ENCODE measurements at places on chromosomes 4 and X. TPM values are rescaled to one million over a fixed set of nuclear protein-coding genes. Genes with fewer than 3 reads are reported as not detected.

TMEM271 gene
- not detected for total RNA-seq

GYG2 gene
- total RNA-seq = 3.8 TPM

NWD2 gene
- not detected for total RNA-seq

- DNase-seq = no peak
Observed at GRCh38 chr4:72971572-72971971, 97.9 kb downstream of the COX18 start.

DNA sequence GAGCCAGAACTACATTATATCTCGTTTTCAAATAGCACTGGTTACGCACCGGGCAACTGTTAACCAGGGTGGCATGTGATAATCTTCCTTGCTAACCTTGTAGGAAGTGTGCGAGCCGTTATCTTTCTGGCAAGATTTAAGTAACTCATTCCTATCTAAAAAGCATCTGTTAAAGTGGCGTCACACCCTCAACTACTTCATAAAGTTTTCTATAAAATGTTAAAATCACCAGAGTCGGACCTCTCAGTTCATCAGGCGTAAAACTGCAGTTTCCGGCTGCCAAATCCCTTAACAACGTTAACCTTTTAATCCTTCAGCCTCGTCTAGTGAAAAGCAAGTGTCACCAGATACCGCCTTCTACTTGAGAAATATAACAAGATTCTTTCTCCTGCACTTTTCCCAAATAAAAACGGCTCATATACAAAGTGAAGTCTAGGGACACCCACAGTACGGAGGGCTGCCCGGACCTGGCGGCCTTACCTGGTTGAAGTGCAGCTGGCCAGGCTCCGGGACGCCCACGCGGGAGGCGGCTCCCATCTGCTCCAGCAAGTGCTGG lies 1.2 kb downstream of the SLC39A8 start:
- DNase-seq = peak; percentile 63

GRCh38 chr4:158621729-158622128 lies 50.0 kb downstream of the C4orf46 start:
- DNase-seq = no peak

DNA sequence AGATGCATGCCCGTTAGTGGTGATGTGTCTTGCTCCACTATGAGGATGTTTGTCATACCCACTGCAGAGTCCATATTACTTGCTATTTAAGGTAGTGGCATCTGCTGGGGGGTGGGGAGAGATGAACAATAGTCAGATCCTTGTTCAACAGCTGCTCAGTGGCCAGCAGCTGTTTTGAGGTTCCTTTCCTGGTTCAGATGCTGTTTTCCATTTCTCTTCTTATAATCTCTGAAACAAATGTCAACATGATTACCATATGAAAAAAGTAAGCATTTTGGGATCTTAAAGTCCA lies 1567.9 kb upstream of the TENM3 start:
- no peak for DNase-seq

GRCh38 chrX:44971674-44972073 lies 98.7 kb downstream of the KDM6A start:
- DNase-seq = peak; percentile 69

DNA sequence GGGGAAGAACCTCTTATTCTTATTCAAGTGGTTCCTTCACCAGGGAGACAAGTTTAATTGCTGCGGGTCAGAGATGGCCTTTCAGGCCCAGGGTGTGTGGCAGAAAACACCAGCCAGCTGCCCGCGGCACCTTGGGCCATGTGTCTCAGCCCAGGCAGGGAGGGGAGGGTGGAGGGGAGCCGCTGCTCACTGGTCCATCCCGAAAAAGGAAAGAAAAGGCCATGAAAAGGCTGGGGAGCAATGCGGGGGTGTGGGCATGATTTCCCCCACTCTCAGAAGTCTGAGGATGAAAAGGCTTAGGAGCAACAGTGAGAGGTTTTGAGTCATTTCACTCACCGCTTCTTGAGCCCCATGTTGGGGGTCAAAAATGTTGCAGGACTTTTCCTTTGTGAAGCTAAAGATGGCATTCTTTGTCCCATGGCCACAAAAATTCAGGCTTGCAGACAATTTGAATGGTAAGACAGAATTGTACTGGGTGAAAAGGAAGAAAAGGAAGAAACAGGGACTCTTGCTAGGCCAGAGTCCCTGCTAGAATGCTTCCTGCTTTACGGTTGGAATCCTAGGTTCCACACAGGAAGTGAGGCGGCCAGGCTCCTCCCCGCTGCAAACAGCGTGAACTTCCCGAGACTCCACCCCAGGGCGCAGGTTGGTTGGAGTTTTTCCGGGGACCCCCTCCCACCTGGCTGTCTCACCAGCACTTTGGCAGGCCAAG lies 17.4 kb upstream of the FAM47E start:
- DNase-seq = peak; percentile 62

DNA sequence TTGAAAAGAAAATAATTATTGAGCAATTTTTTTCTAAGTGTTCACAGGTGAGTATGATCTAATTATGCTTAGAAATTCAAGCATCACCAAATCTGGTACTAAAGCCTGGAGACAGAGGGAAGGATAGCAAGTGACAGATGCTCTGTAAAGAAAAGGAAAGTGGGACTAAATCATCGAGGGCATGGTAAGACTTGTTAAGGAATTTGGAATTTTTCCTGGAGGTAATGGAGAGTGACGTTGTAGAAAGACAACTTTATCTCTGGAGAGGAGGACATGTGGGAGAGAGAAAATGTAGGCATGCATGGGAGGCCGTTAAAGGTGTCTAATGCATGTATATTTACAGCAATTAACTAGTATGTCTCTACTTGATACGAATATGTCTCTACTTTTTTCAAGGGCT lies 333.2 kb upstream of the ATOH1 start:
- no peak for DNase-seq

GRCh38 chr4:105641845-105642244 lies 66.6 kb downstream of the INTS12 start:
- no peak for DNase-seq
